Astrocyte (in vitro differentiated cells and primary cell): ENCODE measurements at places on chromosomes 4 and X. TPM values are rescaled to one million over a fixed set of nuclear protein-coding genes. Genes with fewer than 3 reads are reported as not detected.

DNA sequence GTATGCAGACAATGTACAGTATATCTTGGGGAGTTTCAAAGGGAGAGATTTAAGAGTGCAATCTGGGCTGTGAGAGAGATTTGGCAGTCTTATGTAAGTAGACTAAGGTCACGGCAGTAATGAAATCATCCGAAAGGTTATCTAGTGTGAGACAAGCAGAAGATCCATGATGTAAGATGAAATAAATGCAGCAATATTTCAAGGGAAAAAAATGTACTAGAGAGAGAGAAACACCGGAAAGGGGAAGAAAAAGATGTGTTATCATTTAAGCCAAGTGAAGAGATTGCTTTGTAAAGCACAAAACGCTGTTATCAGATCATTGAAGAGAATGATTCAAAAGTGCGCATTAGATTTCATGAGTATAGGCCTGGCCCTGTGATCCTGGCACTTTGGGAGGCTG, 88.4 kb upstream of the GUCY1A1 start:
- DNase-seq = peak; percentile 39

TRIML2 gene
- total RNA-seq = 55.7 and 63.3 TPM in 2 replicates

GRCh38 chr4:163681208-163681821, 186.8 kb downstream of the TMA16 start:
- DNase-seq = no peak

DNA sequence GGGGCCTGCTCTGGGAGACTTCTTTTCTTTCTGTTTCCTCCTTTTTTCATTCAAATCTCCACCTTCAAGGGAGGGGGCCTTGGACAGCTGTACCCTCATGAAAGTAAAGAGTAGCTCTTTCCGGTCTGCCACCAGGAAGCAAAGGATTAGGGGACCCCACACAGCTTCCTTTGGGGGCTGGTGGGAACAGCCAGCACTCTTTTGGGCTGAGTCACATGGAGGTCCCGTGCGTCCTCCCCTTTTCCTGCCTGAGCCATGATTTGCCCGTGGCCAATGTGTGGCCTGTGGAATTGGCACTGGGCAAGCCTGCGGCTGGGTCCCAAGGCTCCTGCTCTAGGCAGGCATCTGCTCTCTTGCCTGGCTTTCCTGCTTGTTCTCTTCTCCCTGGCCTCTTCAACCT, 65.5 kb downstream of the FHDC1 start:
- no peak for DNase-seq

GRCh38 chr4:11436084-11436483, 7.4 kb upstream of the HS3ST1 start:
- DNase-seq = no peak

DNA sequence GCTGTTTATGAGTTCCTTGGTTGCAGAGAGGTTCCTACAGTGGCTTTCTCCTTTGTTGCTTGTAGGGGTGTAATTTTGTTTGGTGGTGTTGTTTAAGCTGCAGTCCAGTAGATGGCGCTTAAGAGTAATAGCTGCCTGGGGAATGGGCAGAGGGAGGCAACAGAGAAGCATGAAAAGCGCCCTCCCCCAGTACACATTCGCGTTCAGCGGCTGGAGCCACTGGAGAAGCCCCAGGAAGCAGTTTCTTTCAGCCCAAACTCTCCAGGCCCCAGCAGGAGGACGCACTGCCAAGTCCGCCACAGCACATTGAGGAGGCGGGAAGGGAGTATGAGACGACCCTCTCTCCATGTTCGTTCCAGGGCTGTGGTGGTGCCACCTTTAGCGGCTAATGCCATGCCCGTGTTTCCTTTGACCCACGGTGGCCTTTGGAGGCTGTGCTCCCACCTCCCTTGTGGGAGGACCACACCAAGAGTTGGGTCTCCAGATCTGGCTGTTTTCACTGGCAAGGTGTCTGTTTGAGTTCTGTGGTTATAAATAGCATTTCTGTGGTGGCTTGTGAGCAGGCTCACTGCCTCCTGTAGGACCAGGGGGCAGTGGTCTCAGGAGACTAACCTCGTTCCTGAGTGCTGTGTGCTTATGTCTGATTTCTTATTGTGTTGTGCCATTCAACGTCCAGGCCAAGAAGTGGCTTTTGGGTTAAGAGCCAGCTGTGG, 252.3 kb downstream of the ARHGAP10 start:
- no peak for DNase-seq

GRCh38 chr4:76504613-76505465, 69.8 kb downstream of the SHROOM3 start:
- peak; percentile 40 for DNase-seq

- no peak for DNase-seq
Measured at GRCh38 chr4:147042046-147042445, 96.4 kb upstream of the TTC29 start.

DNA sequence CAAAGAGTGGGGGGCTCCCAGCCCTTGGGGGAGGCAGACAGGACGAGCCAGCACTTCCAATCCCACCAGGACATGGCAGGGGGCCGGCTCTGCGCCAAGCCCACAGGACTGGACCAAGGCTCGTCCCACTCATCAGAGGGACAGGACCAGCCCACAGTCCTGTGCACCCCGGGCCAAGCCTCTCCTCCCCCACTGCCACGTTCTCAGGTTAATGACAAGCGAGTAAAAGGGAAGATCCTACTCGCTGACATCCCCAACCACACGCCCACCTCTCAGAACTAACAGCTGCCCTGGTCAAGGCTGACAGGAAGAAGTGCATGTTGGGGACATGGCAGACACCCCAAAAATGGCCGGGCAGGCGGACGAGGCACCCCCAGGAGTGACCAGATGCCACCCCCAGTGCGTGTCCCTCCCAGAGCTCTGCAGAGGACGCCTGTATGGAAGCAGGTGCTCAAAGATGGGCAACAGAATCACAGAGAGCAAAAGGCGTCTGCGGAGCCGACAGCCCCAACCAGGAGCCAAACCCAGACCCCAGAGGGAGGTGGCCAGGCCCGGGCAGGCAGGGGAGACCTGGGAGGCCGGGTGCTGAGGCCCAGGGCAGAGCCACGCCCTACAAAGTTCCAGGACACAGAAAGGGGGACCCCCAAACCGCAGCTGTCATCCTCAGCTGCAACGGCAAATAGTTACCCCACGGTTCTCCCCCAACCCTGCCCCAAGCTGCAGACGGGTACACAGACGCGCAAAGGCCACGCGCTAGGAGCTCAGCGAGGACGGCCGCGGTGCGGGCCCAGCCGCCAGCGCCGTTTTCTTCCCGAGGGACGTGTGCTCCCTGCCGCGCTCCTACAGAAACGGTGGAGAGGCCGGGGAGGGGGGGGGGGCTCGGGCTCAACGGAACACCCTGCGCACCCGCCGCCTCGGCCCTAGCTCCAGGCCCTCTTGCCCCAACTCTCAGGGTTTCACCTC, 1.7 kb downstream of the CTBP1 start:
- DNase-seq = no peak

DNA sequence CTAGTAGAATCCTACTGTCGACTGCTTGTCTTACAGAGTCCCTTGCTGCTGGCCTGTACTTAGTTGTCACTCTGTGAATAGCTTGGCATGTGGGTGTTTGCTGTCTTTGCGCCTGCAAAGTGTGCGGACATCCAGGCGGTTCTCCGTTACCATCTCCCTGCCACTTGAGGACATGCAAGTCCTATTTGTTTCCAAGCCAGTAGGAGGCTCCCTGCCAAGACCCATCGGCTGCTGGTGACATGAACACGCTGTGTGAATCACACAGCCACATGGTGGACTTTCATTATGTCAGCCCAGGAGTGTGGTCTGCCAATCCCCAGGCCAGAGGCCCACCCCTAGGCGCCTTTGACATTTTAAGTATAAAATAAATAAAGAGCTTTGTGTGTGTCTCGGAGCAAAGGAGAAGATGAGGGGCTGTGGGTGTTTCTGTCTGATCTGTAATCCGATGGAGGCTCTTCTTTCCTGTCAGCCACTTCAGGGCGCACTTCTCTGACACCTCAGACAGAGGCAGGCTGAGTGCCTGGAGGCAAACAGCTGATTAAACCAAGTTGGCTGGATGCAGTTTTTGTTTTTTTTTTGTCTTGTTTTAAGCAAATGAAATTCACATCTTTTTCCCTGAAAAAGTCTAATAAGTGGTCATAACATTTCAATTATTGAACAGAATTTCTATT, 51.5 kb downstream of the ALPK1 start:
- DNase-seq = peak; percentile 53

DNA sequence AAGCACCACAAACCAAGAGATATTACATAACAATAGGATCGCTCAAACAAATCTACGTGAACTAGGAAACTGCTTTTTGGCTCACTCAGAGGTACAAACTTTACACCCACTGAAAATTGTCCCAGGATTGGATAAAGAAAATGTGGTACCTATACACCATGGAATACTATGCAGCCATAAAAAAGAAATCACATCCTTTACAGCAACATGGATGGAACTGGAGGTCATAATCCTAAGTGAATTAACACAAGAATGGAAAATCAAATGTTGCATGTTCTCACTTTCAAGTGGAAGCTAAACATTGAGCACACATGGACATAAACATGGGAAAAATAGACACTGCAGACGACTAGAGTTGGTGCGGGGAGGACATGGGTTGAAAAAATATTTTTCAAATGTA, 207.8 kb downstream of the CBR4 start:
- DNase-seq = no peak
